ENCODE measurements at places on chromosomes 13 and 19.

GRCh38 chr13:106762708-106763107, 194.8 kb upstream of the ARGLU1 start:
- no peak for DNase-seq

- DNase-seq, result no peak
Observed at GRCh38 chr13:65929436-65929835, 1300.7 kb downstream of the PCDH9 start.

DNA sequence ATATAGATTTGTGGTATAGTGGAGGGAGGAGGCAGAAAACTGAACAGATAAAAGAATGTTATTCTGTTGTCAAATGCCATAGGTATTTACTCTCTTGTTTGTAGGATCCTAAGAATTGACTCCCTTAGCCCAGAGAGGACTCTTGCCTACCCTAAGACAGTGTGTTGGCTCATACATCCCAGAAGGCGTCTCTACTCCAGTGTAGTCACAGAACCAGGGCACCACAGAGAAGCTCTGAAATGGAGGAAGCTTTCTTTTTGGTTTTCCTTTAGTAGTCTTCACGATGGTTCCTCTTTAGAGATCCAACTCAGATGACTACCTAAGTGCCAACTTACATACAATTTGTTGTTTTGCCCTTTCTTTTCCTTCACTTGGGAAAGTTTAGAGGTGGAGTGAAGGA, 14.0 kb downstream of the GPR183 start:
- no peak for DNase-seq

DNA sequence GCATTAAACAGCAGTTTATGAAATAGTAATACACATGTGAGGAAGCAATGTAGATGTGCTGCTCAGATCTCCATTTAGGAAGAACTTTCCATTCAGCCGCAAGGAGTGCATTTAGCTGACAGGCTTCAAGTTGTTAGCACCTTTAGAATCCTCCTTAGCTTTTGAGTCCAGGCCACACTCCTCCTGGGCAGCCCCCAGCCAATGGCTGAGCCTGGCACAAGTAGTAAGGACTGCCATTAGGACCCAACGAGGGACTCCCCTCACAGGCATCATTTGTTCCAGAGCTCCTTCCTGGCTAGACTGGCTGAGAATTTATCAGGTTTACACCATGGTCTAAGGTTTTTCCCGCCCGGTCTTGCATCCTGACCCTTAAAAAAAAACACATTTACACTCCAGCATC, 201.4 kb downstream of the DIAPH3 start:
- no peak for DNase-seq

DNA sequence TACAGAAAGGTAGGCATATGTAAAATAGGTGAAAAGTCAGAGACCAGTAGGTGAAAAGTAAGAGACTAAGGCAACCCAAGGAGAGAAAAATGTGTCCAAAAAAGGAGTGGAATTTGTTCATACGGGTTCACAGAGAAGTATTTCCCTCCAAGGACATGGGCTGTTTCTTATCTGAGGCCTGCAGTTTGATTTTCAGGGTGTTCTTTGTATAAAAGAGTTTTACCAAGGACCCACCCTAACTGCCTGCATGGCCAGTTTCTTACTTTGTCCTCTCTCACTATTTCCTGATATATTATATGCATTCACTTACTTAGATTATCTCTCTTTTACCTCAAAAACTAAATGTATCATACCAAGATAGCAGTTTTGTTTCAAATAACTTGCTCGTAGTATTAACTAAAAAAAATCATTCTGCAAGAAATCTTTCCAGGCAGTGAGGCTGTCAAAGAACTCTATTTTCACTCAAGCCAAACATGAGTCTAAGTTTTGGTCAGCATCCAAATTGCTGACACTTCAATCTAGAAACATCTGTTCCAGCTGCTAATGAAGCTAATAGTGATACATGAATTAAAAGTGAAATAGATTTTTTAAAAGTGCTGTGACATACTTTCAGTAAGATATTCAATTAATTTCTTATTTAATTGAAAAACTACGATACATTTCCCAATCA, 141.4 kb upstream of the SGCG start:
- DNase-seq, result no peak

- no peak for DNase-seq
Observed at GRCh38 chr13:45564133-45564776, 51.3 kb downstream of the ERICH6B start.

DNA sequence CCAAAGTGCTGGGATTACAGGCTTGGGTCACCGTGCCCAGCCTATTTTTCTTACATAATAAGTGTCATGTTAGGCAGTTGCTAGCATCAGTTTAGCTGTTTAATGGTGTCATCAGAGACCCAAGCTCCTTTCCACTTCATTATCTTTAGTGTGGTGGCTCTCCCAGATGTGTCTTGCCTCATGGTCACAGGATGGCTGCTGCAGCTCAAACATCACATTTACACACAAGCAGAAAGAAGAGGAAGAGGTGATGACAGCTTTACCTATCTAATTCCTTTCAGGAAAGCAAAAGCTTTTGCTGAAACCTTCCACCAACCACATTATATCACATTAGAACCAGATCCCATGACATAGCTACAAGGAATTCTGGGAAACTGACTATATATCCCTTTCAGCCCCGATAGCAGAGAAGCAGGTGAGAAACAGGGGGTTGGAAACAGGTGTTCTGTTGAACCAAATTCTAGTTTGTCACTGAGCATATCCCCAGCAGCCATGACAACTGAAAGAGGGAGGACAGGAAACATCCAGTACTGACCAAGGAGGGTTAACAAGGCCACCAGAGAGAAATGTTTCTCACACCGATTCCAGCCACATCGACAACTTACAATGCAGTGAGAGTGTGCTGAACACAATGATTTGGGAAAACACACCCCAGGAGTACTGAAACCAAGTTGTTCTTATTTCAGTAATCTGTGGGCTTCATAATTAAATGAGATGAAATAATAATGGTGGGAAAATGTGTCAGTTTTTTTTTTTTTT, 617.0 kb downstream of the UQCRFS1 start:
- no peak for DNase-seq

- DNase-seq, result peak; percentile 58
Observed at GRCh38 chr19:2426611-2427428, 566 bp downstream of the TIMM13 start.

GRCh38 chr19:5144545-5145179, 175.7 kb downstream of the KDM4B start:
- DNase-seq, result no peak

- DNase-seq, result no peak
Observed at GRCh38 chr13:105450784-105451183, 1084.7 kb downstream of the EFNB2 start.

DNA sequence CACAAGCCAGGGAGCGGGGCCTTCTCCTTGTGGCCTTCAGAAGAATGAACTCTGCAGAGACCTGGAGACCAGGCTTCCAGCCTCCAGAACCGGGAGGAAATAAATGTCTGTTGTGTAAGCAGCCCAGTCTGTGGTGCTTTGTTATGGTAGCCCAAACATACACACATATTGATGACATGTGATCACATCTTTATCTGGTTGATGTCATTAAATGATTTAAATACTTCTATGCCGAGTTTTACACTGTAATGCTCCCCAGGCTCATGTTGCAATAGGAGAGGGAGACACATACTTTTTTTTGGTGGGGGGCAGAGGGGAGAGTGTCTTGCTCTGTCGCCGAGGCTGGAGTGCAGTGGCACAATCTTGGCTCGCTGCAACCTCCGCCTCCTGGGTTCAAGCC, 188.0 kb upstream of the IRS2 start:
- DNase-seq, result no peak

DNA sequence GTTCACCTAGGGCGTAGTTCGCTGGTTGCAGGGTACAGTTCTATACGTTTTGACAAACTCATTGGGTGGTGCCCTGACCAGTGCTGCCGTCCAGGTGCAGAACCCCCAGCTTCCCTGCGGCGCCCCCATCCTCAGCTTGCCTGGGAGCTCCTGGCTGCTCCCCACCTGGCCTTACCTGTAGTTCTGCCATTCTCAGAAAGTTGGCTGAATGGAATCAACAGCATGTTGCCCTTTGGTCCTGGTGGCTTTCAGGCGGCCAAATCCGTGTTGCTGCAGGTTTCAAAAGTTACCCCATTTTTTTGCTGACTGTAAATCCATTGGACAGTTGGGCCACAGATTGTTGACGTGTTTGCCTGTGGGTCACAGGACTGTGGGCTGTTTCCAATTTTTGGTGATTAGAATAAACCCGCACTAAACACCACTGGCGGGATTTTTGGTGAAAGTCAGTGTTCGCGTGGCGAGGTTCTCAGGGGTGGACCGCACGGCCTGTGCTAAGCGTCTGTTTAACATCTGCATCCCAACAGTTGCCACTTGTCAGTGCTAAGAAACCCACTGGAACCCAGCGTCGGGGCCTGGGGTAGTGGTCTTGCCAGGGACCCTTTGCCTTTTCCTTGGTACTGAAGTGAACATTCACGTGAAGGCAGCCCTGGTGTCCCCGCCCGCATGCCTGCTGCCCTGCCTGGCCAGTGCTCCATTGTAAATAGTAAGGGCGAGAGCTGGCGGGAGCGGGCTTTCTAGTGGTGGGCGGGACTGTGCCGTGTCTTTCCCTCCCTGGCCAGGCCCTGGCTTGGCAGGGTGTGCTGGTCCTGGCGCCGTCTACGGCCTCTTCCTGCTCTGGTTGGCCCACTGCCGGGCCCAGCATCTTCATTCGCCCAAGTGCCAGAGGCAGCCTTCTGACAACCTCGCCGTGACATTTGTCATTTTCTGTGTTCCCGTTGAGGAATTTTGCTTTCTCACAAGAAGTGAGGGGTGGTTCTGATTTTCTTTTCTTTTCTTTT, 3.3 kb downstream of the DOT1L start:
- DNase-seq, result no peak

DNA sequence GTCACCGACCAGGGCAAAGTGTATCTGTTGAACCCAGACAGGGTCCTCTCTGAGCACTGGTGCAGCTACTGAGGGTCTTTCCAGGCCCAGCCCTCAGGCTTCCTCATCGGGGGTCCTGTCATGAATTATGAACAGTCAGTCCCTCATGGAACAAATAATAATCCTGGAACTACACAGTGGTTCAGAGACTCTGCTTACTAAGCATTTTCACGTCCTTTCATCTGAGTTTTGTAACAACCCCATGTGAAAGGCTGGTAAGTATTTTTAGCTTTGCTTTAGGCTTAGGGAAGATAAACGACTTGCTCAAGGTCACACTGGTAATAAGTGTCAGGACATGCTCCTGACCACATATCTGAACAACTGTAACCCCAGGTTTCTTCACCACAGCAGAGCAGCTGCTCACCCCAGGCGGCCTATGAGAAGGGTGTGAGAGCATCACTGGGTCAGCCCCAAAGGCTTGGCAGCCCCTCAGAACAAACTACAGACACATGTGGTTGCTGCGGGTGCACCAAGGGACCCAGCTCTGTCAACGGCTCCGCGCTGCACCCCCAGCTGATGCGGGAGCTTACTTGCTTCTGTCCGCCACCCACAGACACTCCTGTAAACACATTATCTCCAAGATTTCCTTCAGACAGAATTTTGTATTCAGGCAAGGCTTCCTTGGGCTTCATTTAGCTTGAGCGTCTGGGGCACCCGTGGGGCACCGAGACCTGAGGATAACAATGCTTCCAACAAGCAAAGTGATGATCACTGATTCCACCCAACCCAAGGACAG, 19.4 kb upstream of the GSX1 start:
- DNase-seq, result no peak

DNA sequence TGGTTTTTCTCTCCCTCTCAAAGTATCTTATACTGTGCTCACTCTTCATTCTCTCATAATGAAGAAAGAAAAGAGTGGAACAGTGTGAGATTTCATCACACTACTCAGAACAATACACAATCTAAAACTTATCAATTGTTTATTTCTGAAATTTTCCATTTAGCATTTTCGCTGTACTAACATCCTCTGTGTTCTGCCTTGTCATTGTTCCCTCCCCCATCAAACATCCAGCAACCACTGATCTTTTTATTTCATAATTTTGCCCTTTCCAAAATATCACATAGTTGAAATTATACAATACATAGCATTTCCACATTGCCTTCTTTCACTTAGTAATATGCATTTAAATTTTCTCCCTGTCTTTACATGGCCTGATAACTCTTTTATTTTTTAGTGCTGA, 658.7 kb downstream of the SLITRK1 start:
- DNase-seq, result no peak

- DNase-seq, result no peak
Observed at GRCh38 chr13:103694471-103694870, 628.3 kb upstream of the SLC10A2 start.

DNA sequence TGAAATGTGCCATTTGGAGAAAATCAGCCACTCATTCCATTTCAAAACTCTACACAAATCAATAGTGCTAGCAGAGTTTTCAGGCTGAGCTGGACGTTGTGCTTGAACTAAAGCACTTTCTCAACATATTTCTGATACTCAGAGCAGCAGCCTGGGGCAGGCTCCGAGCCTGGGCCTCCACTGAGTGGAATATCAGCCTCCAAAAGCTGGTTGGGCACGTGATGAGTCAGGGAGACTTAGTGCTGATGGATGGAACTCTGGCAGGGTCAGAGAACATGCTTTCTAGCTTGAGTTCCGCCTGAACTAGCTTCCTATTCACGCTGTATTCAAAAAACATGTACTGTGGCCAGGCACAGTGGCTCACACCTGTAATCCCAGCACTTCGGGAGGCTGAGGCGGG, 85.8 kb upstream of the PCDH8 start:
- DNase-seq, result no peak

GRCh38 chr19:46218160-46218559, 11.4 kb upstream of the IGFL1 start:
- no peak for DNase-seq

GRCh38 chr19:10855879-10856522, 7.8 kb downstream of the C19orf38 start:
- no peak for DNase-seq

- no peak for DNase-seq
Observed at GRCh38 chr13:69793783-69794453, 313.7 kb upstream of the ATXN8OS start.

- no peak for DNase-seq
Observed at GRCh38 chr19:4951656-4952055, 17.3 kb upstream of the KDM4B start.

DNA sequence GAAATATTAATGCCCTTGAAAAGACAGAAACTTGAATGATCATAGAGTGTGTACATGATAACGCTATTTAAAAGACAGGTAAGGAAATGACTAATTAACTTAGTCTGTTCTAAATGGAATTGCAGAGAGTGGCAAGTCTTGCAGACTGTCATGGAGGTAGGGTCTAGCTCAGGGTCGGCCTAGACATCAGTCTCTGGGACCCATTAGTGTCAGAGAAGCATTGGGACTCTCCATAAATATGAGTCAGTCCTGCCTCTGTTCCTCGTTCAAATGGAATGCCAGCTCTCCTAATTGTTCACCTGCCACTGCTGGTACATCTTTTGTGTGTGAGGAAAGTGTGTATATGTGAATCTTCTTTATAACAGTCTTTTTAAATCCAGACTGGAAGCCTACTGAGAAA, 28.0 kb downstream of the PCDH20 start:
- DNase-seq, result no peak

All from GM18507 (cell line).